ENCODE measurements at places on chromosomes 5 and 9. TPM values are rescaled to one million over a fixed set of nuclear protein-coding genes. Genes with fewer than 3 reads are reported as not detected.

The NPM1 gene
- polyA plus RNA-seq: 3,094 TPM

The NMUR2 gene
- not detected for polyA plus RNA-seq

The PLEKHG4B gene
- polyA plus RNA-seq: not detected

The PCDHGB3 gene
- polyA plus RNA-seq: 0.43 TPM

The FAM114A2 gene
- 11.6 TPM for polyA plus RNA-seq

The LCN15 gene
- 0.46 TPM for polyA plus RNA-seq

The CTSL gene
- polyA plus RNA-seq: 21.0 TPM

The VPS13A gene
- polyA plus RNA-seq: 21.3 TPM

The GRIA1 gene
- polyA plus RNA-seq: not detected

The TAF11L5 gene
- polyA plus RNA-seq: not detected

The CAMK4 gene
- 2.4 TPM for polyA plus RNA-seq

DNA sequence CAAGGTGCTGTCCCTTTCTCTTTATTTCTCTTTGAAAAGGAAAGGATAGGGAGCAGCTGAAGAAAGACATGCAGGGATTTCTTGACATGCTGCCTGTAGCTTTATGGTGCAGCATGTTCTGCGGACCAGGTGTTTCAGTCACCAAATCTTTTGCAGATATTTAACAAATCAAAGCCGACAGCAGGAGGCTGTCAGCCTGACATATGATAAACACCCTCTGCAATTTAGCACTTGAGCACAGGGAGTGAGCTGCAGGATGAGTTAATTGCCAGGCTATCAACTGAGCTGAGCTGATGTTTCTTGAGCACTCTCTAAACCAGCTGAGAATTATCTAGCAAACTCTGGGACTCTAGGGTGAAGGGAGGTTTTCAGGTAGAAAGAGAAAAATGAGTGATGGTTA, 212.8 kb upstream of the ATP10B start:
- no peaks in the 10 kb centered on the region for H3K4me1 ChIP-seq
- H3K4me3 ChIP-seq: no peak overlapping the region
- no peak for DNase-seq
- no peak overlapping the region for H3K27ac ChIP-seq
- no peaks in the 10 kb centered on the region for H3K36me3 ChIP-seq

DNA sequence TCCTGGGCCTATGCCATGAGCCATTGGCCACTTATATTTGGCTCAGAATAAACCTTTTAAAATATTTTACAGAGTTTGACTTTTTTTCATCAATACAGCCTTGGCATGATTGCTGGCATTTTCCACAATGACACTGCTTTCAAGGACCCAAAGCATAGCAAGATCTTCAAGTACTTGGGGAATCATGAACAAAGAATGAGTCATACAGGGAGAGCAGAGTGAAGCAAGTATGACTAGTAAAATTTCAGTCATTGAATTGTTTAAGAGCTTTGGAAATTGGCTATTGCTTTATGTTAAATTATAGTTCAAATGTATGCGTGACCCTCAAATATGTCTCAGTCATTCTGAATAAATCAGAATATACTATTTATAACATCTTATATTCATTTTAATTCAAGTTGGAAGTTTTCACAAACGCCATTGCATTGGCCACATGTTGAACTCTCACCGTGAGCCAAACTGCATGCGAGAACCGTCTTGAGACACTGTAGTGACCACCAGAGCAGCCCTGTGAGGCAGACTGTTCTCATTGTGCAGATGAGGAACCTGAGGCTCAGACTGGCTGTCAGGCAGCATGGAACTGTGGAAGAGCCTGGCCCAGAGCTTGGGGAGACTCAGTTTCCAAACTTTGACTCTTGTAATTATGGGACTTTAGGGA, 52.9 kb downstream of the GDNF start:
- DNase-seq: no peak
- no peak overlapping the region for H3K4me3 ChIP-seq
- H3K27me3 ChIP-seq: no peaks in the 10 kb centered on the region
- no peaks in the 10 kb centered on the region for H3K4me1 ChIP-seq
- H3K36me3 ChIP-seq: no peaks in the 10 kb centered on the region

DNA sequence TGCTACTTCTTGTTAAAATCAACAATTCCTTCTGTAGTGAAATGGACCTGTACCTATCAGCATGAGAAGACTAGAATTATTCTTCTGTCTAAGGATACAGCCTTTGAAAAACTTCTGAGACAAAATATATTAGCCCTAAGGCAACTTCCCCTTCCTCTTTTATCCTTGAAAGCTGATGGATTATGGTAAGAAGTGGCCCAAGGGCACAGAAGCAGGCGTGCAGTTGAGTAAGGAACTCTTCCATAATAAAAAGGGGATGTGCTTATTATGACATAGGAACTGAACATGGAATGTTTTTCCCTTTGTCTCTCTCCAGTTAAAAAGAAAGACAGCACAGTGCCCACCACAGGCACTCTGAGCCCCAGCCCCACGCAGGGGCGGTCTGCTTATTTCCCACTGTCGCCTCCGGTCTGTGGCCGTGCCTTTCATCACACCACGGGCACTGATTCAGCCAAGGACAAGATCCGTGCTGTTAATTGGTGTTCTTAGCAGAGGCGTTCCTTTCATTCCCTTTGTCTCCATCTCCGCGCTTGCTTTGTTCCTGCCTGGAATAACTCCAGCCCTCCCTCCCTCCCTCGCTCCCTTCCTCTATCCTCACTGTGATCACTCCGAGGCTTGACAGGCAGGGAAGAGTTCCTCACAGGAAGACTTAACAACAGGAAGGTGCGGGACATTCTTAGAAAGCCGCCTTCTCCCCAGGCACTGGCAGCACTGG, 135.9 kb upstream of the OTULINL start:
- no peaks in the 10 kb centered on the region for H3K36me3 ChIP-seq
- H3K4me3 ChIP-seq: no peak overlapping the region
- DNase-seq: no peak
- H3K4me1 ChIP-seq: peaks cover 13% of the 10 kb centered on the region
- no peak overlapping the region for H3K27ac ChIP-seq

GRCh38 chr9:116162241-116162781, 8.7 kb downstream of the PAPPA start:
- H3K27ac ChIP-seq: no peak overlapping the region
- DNase-seq: no peak
- H3K27me3 ChIP-seq: no peaks in the 10 kb centered on the region
- no peaks in the 10 kb centered on the region for H3K4me1 ChIP-seq

DNA sequence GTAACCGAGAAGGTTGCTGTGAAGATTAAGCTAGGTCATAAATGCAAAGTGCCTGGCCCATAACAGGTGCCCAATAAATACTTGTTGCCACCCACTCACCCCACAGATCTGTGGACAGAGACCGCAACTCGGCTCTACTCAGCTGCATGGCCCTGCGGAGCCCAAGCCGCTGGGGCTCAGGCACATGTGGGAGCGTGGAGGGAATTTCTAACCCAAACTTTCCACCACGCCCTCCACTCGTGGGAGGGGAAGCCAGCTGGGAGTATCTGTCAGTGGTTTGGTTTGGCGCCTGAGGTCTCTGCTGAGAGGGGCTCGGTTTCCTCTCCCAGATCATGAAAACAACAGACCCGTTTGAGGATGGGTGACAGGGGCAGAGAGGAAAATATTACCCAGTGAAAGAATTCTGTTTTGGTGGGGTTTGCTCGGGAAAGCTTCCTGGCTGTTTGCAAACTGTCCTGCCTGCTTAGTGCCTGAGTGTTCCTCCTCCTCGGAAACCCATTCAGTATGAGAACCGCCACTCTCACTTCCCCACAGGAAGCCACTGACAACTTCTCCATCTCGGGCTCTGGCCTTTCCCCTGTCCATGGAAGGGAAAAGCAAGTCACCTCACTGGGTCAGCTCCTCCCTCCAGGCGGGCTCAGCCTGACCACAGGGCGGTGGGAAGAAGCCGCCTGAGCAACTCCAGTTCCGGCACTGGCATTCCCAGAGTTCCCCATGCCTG, 60.1 kb downstream of the RGS3 start:
- H3K27me3 ChIP-seq: no peaks in the 10 kb centered on the region
- peak; percentile 50 for DNase-seq
- H3K36me3 ChIP-seq: peaks cover 70% of the 10 kb centered on the region
- peaks cover 44% of the 10 kb centered on the region for H3K4me1 ChIP-seq
- H3K27ac ChIP-seq: peak overlapping the region; percentile 52

- no peak overlapping the region for H3K4me3 ChIP-seq
- no peak overlapping the region for H3K27ac ChIP-seq
- H3K4me1 ChIP-seq: peaks cover 8% of the 10 kb centered on the region
- H3K27me3 ChIP-seq: no peaks in the 10 kb centered on the region
These were observed 1.6 kb downstream of the ZNF782 start for GRCh38 chr9:96852676-96853075.

DNA sequence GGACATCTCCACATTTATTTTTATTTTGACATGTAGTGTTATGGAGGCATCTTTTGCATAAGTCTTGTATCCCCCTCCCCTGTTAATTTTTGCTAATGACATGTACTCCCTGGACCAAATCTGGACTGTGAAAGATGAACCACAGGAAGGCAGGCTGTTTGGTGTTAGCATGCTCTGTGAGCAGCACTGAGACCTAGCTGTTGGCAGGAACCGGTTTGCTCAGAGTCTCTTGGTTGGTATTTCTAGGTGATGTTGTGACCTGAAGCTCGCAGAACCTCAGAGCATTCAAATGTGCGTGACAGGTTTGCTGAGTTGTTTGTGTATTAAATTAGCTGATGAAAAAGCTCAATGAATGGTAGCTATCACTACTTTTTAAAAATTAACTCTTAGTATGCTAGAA, 53.6 kb upstream of the PHF2 start:
- no peak overlapping the region for H3K4me3 ChIP-seq
- H3K27me3 ChIP-seq: no peaks in the 10 kb centered on the region
- no peak overlapping the region for H3K27ac ChIP-seq
- no peak for DNase-seq
- H3K36me3 ChIP-seq: peaks cover 19% of the 10 kb centered on the region

- H3K27ac ChIP-seq: no peak overlapping the region
- peaks cover 16% of the 10 kb centered on the region for H3K4me1 ChIP-seq
- DNase-seq: no peak
- peak overlapping the region; percentile 58 for H3K4me3 ChIP-seq
These were observed 1.3 kb downstream of the SHC3 start for GRCh38 chr9:89177012-89177943.

GRCh38 chr9:106796771-106797170, 66.2 kb upstream of the ZNF462 start:
- H3K27ac ChIP-seq: no peak overlapping the region
- DNase-seq: no peak
- H3K4me1 ChIP-seq: no peaks in the 10 kb centered on the region

GRCh38 chr5:172583931-172584511, 57.0 kb upstream of the NEURL1B start:
- no peak overlapping the region for H3K27ac ChIP-seq
- no peak overlapping the region for H3K4me3 ChIP-seq

GRCh38 chr5:107373549-107374263, 297.0 kb downstream of the EFNA5 start:
- H3K27me3 ChIP-seq: no peaks in the 10 kb centered on the region
- H3K4me3 ChIP-seq: no peak overlapping the region
- H3K4me1 ChIP-seq: no peaks in the 10 kb centered on the region
- no peaks in the 10 kb centered on the region for H3K36me3 ChIP-seq
- DNase-seq: no peak
- no peak overlapping the region for H3K27ac ChIP-seq

DNA sequence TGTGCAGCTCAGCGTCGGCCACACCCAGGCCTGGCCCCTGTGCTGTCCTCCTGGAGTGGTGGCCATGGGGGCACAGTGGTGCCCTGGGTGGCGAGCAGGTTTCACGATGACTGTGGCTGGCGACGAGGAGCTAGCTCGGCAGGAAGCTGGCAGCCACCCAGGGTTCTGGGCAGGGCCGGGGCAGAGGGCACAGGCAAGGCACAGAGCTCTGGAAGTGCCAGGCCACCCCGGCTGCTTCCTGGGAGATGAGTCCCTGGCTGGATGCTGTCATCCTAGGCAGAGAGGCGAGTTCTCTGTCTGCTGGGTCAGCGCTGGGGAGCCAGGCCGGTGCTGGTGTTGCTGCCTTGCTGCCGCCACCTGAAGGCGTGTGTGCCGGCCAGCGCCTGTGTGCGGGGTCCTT, 51.7 kb downstream of the RXRA start:
- H3K4me3 ChIP-seq: no peak overlapping the region
- H3K27ac ChIP-seq: peak overlapping the region; percentile 79

DNA sequence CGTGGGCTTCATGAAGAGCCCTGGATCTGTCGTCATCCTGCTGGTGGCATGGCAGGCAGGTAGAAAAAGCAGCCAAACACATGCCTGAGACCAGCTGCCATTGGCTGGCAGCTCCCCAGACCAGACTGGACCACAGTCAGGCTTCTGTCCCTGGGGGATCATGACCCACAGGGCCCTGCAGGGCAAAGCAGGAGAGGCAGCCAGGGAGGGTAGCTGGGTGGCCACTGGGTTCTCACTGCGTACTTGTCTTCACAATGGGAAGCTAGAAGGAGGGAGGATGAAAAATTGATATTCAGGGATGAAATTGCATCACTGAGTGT, 67.8 kb upstream of the GARNL3 start:
- H3K36me3 ChIP-seq: peaks cover 83% of the 10 kb centered on the region
- DNase-seq: no peak
- H3K4me3 ChIP-seq: no peak overlapping the region
- H3K27ac ChIP-seq: no peak overlapping the region
- no peaks in the 10 kb centered on the region for H3K4me1 ChIP-seq

GRCh38 chr5:132274050-132274792, 16.7 kb downstream of the PDLIM4 start:
- no peak overlapping the region for H3K4me3 ChIP-seq
- no peaks in the 10 kb centered on the region for H3K4me1 ChIP-seq

- H3K4me1 ChIP-seq: peaks cover 3% of the 10 kb centered on the region
- peaks cover 56% of the 10 kb centered on the region for H3K36me3 ChIP-seq
- DNase-seq: no peak
- no peak overlapping the region for H3K27ac ChIP-seq
- H3K27me3 ChIP-seq: no peaks in the 10 kb centered on the region
These were observed 73.7 kb downstream of the SHB start for GRCh38 chr9:37995348-37995737.

- no peak for DNase-seq
- H3K27ac ChIP-seq: no peak overlapping the region
- H3K4me3 ChIP-seq: no peak overlapping the region
- no peaks in the 10 kb centered on the region for H3K27me3 ChIP-seq
These were observed 51.7 kb downstream of the SHB start for GRCh38 chr9:38017149-38017884.

DNA sequence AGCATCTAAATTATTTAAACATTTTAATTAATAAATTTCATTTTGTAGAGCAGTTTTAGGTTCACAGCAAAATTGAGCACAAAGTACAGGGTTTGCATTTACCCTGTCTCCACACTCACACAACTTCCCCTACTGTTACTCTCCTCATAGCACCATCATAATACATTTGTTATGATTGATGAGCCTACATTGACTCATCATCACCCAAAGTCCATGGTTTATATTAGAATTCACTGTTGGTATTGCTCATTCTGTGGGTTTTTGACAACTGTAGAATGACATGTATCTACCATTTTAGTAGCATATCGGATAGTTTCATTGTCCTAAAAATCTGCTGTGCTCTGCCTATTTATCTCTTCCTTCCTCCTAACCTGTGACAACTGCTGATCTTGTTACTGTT, 411.1 kb upstream of the MPDZ start:
- no peaks in the 10 kb centered on the region for H3K4me1 ChIP-seq
- no peak overlapping the region for H3K27ac ChIP-seq
- H3K4me3 ChIP-seq: no peak overlapping the region
- H3K36me3 ChIP-seq: no peaks in the 10 kb centered on the region
- no peaks in the 10 kb centered on the region for H3K27me3 ChIP-seq
- DNase-seq: no peak

- no peak overlapping the region for H3K4me3 ChIP-seq
- no peaks in the 10 kb centered on the region for H3K27me3 ChIP-seq
- no peaks in the 10 kb centered on the region for H3K4me1 ChIP-seq
- H3K27ac ChIP-seq: no peak overlapping the region
- no peaks in the 10 kb centered on the region for H3K36me3 ChIP-seq
These were observed 312.2 kb downstream of the ARRDC3 start for GRCh38 chr5:91070761-91071550.

Measured in small intestine (tissue), 16 donors.